ENCODE measurements at places on chromosomes 16 and 17.

DNA sequence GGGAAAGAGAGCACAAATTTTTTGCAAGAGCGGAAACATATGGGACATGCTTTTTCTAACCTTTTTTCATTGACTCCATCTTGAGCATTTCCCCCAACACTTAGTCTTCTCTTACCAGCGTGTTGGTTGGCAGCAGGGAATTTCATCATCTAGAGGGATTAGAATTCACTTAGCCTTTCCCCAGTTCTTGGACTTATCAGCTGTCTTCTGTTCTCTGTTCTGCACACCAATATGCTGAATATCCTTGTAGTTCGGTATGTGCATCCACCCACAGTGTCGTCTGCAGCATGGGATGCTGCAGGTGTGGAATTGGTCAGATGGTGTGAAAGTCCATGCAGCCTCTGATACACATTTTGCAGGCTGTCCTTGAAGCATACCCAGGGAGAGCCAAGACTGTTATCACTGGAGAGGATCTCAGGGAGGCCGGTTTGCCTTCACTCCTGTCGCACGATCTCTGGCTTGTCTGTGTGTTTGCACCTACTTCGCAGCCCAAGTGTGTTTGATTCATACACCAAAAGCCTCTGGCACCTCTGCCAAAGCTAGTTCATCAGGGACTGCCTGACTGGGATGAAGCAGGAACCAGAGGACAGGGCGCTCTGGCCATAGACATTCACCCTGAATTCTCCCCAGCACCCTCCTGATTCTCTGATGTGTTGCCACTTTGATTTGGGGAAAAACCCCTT lies 93.3 kb downstream of the SOCS1 start:
- DNase-seq, result no peak

- DNase-seq, result no peak
Observed at GRCh38 chr17:50117202-50118051, 12.5 kb downstream of the SAMD14 start.

- DNase-seq, result no peak
Observed at GRCh38 chr16:76176153-76176552, 101.0 kb upstream of the CNTNAP4 start.

DNA sequence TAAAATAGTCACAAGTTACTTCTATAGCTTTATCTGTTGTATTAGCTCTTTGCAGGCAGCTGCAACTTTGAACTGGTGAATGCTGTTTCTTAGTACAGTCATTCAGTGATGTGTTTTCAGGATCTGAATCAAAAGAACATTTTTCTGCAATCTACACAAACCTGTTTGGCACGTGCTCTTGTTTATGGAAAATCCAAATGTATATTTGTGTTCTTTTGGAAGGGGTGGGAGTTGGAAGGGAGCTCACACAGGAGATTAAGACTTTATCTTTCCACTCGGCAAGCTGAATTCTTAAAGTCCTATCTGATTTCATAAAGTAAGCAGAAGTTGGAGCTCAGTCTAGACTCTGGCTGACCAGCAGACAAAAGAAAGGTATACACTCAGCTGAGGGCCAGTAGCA lies 300.2 kb downstream of the MAP2K6 start:
- DNase-seq, result no peak

DNA sequence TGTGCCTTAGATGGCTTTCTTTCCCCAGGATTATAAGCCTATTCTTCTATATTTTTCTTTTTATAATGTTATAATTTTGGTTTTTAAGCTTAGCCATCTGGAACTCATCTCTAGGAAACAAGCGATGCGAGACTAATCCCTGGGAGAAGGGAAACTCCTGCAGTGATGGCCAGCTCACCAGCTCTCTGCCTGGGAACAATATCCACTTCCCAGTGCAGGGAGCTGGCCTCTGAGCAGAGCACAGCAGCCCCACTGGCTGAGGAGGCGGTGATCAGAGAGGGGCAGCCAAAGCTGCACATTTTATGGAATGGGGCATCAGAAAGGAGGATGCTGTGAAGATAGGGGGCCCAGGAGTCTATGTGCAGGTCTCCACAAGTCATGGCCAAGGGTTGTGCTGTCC lies 183.3 kb downstream of the LGALS9B start:
- no peak for DNase-seq

DNA sequence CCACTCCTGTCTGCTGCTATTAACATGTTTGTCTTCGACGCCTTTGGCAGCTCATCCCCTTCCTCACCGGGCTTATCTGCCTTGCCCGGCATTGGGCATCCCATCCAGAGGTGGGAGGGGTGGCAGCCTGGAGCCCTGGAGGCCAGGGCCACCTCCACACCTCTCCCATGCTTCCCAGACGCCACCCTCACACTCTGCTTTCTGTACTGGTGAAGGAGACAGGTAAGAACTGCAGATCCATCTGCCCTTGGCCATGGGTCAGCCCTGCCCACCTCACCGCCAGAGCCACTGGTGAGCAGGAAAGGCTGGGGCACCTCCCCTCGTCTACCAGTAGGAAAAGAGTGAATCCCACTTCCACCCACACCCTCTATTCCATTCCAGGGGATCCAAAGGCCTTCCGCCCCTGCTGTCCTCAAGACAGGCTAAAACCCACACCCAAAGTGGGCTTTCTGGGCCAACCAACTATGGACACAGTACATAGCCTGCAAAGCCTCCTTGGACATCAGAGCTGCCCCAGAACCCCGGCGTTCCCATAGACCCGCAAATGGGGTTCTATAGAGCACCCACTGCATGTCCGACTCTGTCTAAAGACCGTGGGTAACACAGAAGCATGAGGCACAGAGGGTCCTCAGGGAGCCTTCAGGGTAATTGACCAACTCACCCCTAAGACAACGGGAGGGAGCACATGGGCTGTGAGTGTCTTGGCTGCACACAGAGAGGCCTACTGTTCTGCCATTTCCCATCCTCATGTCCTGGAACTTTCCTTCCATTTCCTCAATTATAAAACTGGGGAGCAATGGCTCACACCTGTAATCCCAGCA lies 23.4 kb upstream of the RBFOX3 start:
- no peak for DNase-seq

DNA sequence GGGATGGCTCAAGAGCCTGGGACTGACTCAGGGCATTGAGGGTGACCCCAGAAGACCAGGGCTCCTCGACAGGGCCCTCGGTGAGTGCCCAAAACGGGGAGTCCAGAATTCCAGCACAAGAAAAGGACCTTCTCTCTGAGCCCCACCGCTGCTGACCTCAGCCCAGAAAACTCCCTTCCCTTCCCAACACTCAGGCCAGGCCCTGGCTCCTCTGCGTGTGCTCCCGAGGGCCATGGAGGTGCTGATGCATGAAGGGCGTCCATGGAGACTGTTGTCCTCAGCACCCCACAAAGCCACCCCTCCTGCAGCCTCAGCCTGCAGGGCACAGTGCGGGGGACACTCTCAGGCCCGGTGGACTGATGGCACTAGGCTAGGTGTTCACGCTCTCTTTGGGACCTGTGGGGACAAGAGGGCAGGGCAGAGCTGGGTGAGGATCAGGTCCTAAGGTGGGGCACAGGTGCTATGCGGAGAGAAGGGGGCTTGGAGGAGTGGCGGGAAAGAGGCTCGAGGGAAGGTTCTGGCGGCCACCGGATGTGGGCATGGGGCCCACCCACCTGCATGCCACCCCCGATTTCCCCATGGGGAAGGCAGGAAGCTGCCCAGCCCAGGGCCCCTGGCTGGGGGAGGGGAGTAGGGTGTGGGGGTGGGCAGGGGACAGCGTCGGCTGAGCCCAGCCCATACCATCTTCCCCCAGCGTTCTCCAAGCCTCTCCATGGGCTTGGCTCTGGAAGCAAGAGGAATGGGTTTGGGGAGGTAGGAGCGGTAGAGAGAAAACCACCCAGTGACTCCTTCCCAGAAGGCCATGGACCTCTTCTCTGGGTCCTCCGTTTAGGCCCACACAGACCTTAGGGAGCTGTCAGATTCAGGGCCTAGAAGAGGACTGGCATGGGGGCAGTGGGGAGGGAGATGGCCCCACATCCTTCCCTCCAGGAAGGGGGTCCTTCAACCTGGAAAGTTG lies 4.5 kb upstream of the TSPOAP1 start:
- no peak for DNase-seq

- no peak for DNase-seq
Observed at GRCh38 chr17:43018932-43019331, 3.3 kb downstream of the VAT1 start.

Measured in cortex of kidney (tissue), 1 donor.